Cerebellum (tissue), 4 donors: ENCODE measurements at places on chromosomes 12 and 14. TPM values are rescaled to one million over a fixed set of nuclear protein-coding genes. Genes with fewer than 3 reads are reported as not detected.

DNA sequence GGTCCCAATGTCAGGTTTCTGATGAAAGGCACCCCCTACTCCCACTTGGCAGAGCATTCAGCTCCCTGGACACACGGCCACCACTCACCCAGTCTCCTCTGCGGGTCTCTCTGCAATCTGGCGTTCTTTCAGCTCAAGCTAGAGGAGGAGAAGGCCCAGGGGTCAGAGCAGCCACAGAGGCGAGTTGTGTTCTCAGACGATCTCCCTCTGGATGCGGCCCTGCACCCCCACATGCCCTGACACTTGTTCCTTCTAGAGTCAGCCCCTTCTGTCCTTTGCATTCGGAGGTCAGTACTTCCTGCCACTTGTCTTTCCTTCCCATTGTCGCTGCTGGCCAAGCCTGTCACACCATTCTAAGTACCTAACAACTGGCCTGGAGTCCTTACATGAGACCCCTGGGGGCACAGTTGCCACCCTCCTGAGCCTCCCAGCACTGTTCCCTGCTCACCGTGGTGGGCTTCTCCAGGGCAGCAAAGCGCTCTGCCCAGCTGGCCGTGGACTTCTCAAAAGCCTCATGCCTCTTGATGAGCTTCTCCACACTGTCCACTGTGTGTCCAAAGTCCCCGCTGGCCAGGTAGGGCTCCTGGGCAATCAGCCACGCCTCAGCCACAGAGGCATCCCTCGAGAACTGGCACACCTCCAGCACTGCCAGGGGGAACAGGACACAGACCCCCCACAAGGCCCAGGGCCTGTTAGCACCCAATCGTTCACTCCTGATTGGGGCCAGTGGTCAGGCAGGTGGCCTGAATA is 63.2 kb downstream of the PLEKHG3 start:
- no peak for DNase-seq

The SART3 gene
- 112 TPM for total RNA-seq

DNA sequence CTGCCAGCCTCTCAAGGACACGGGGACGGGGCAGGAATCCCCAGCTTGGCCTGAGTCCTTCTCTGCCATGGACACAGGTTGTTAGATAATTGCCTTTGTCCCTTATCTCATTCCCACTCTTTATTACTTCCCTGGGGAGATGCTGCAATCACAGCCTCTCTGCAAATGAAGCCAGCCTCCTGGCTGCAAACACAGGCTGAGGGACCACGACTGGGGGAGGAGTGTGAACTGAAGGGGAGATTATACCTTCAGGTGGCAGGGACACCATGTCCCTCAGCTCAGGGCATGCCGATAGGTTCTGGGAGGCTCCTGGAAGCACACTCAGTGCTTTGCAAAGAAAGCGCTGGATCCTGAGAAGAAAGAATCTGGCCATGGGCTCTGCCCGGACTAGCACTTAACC is 16.1 kb upstream of the CHGA start:
- DNase-seq, result no peak

- no peak for DNase-seq
Measured at GRCh38 chr12:29792853-29793252, 9.1 kb upstream of the TMTC1 start.

The GPRC5D gene
- total RNA-seq, result not detected

The NGB gene
- 1.5 TPM for total RNA-seq
